ENCODE measurements at places on chromosomes 7 and 10. TPM values are rescaled to one million over a fixed set of nuclear protein-coding genes. Genes with fewer than 3 reads are reported as not detected.
A peak's percentile ranks its signal among the peaks of the same experiment; 100 is the strongest.

GDF10 gene
- total RNA-seq = 5.5 TPM

CLRN3 gene
- total RNA-seq = not detected

CFAP58 gene
- 1.0 TPM for total RNA-seq

GRCh38 chr7:114865564-114865963 lies 56.3 kb upstream of the MDFIC start:
- peak; percentile 43 for DNase-seq

- DNase-seq = no peak
Observed at GRCh38 chr7:124532166-124532565, 233.4 kb downstream of the GPR37 start.

- peak; percentile 18 for DNase-seq
Observed at GRCh38 chr10:4242561-4243035, 457.6 kb upstream of the KLF6 start.

All from thyroid gland (tissue), 4 donors.